Left ventricle myocardium superior (tissue), 1 donor: ENCODE measurements at places on chromosomes 11 and 22.

DNA sequence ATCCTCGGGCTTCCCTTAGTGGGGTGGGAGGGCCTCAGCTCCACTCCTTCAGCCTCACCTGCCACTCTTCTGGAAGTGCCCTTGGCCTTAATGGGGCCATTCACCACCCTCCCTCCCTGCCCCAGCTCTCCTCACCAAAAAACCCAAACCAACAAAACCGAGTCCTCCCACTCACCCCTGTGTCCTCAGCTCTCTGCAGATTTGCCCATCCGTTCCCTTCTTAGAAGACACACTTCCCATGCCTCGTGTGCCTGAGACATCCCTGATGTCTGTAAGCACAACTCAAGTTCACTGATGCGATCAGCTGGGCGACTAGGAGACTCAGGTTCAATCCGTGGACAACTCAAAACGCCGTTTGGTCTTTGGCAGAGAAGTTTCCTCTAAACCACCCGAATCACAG is 839.2 kb downstream of the TBC1D22A start:
- no peak for DNase-seq

DNA sequence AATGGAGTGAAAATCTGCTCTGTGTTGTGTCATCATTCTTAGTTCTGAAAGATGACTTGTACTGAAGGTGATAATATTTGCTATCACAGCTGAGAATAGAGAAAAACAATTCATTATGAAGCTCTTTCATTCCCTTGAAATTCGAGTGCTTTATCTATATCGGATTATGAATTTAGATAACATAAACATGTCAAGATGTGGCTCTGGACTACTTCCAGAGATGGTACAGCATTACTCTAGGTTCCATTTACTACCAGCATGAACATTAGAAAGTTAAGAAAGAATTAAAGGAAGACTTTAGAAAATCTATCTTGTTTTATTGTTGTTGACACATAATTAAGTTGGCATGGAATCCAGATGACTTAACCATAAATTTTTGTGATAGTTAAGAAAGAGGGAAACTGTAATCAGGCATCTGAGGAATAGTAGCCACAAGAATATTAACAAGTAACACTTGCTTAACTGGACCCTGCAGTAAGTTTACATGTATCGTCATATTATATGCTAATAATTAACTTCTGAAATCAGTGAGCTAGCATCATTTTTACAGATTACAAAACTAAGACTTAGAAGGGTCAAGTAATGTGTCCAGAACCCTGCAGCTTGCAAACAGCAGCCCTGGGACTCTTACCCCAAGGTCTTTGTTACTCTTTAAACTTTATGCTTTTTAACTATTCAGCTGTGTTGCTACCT is 182.6 kb downstream of the DDX10 start:
- no peak for DNase-seq

GRCh38 chr22:22388090-22388489 is 120.5 kb downstream of the ZNF280B start:
- no peak for DNase-seq

- DNase-seq, result no peak
Observed at GRCh38 chr22:25331050-25331449, 111.6 kb downstream of the CRYBB2 start.

DNA sequence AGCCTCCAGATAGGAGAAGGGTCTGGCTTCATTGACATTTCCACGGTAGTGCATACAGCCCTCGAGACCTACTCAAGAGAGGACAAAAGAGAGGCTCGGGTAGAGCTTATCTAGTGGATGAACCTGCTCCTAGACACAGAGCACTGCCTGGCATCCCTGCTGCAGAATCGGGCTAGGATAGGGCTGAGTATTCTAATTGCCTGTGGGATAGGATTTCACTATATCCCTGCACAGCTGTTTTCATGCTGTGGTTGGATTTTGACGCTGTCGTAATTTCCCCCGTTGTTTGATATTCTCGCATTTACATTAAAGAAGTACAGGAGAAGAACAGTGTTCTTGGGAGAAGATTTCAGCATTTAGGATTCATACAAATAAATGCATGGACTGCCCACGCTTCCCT is 107.8 kb downstream of the KIRREL3 start:
- DNase-seq, result no peak

- no peak for DNase-seq
Observed at GRCh38 chr11:11580012-11580411, 41.8 kb downstream of the GALNT18 start.
